ENCODE measurements at places on chromosomes 1 and 21.

GRCh38 chr1:212179394-212180076 is 105.7 kb upstream of the PPP2R5A start:
- DNase-seq, result no peak

- peak; percentile 57 for DNase-seq
These were observed 516 bp downstream of the RCOR3 start for GRCh38 chr1:211259638-211260126.

DNA sequence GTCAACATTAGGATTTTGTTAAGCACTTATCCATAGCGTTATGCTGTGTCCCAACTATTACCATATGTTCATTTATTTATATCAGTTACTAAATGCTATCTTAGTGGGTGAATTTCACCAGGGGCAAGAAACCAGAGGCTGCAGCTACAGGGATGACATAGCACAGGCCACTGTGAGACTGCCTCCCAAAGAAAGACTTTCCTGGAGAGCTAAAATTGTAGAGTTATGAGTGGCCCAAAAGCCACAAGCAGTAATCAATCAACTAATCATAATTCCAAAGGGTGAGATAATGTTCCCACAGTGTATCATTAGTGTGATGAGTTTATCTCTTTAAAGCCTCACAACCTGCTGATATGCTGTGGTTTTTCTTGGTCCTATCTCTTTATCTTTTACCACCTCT is 3.8 kb upstream of the TGFB2 start:
- no peak for DNase-seq

GRCh38 chr1:223755992-223756775 is 43.8 kb downstream of the CAPN2 start:
- no peak for DNase-seq

GRCh38 chr1:66012106-66012784 is 219.6 kb downstream of the PDE4B start:
- no peak for DNase-seq

- no peak for DNase-seq
These were observed 14.6 kb downstream of the KIF17 start for GRCh38 chr1:20703124-20703756.

DNA sequence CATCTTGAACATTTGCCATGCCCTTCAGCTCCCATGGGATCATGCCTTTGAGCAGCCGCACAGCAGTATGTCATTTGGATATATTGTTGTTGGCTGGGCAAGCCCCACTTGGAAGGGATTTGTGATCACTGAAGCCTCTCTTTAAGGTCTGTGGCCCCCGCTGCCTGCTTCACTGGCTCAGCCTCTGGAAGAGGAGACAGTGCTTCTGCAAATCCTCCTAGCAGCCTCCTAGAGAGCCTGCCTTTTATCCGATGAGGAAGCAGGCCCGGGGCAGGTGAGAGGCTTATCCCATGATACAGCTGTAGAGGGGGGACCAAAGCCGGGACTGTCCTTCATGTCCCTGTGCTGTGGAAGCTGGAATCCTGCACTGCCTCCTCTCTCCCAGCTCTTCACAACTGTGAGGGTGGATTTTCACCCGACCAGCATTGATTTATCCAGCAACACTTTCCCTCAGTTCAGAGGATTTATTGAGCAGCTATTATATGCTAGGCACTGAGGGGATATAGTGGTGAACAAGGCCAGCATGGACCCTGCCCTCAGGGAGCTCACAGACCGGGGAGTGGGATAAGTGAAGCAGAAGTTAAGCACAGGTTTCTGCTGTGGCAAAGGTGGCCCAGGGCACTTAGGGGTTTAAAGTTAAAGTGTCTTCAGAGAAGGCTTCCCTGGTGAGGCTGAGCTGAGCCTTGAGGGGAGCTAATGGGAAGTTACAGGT is 3.9 kb downstream of the TMEM61 start:
- no peak for DNase-seq

GRCh38 chr1:172512591-172512990 is 20.4 kb upstream of the SUCO start:
- DNase-seq, result no peak

GRCh38 chr21:45278156-45278911 is 9.4 kb downstream of the POFUT2 start:
- DNase-seq, result no peak

GRCh38 chr1:209505044-209505443 is 78.5 kb upstream of the CAMK1G start:
- DNase-seq, result no peak

GRCh38 chr1:165645654-165646366 is 14.8 kb downstream of the MGST3 start:
- no peak for DNase-seq

DNA sequence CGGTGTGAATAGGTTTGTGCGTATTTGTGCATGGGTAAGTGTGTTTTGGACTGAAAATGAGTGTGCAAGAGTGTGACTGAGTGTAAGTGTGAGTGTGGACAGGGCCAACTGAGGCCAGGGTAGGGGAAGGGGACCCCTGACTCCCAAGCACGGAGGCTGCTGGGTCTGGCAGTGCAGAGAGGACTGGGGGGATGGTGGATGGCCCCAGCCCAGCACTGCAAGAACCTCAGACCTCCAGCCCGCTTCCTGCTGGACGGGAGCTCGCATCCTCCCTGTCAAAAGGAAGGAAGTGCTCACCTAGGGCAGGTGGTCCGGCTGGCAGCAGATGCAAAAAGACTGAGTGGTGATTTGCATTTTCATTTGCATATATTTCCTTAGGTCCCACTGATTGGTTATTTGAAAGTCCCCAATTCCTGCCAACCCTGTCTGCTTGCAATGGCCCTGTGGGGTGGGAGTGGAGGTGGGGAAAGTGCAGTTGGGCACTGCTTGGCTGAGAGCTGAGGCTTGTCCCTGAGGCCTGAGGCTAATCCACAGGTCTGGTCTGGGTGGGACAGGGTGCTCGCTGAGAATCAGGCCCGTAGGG is 42.8 kb upstream of the CASZ1 start:
- DNase-seq, result no peak

GRCh38 chr1:116163533-116163932 is 52.3 kb downstream of the MAB21L3 start:
- DNase-seq, result no peak

DNA sequence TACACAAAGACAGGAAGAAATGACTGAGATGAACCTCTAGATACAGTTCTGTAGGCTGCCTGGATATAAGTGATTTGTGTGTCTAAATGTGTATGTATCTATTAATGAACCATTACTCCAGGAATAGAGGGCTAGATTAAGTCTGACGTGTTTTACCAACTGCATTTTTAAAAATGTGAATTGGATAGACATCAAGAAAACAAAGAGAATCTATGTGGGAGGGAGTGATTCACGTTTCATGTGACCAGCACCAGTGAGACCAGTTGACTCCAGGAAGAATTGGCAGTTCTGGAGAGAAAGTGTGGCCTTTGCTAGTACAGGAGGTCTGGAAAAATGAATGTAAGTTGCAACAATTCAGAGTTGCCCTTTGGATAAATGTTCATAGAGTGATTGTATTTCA is 53.4 kb upstream of the RGS21 start:
- DNase-seq, result no peak
